Muscle of leg (tissue), 16 donors: ENCODE measurements at places on chromosomes 5 and 9. TPM values are rescaled to one million over a fixed set of nuclear protein-coding genes. Genes with fewer than 3 reads are reported as not detected.

- H3K27me3 ChIP-seq = no peaks in the 10 kb centered on the region
- no peaks in the 10 kb centered on the region for H3K36me3 ChIP-seq
- H3K4me3 ChIP-seq = no peak overlapping the region
- DNase-seq = no peak
Observed at GRCh38 chr9:83125671-83126070, 62.7 kb upstream of the RASEF start.

GRCh38 chr9:89805571-89806292 is 200.9 kb downstream of the GADD45G start:
- no peaks in the 10 kb centered on the region for H3K36me3 ChIP-seq
- peaks cover 7% of the 10 kb centered on the region for H3K27me3 ChIP-seq
- H3K27ac ChIP-seq = no peak overlapping the region
- H3K4me3 ChIP-seq = no peak overlapping the region
- peaks cover 64% of the 10 kb centered on the region for H3K4me1 ChIP-seq
- DNase-seq = peak; percentile 59

- no peak overlapping the region for H3K27ac ChIP-seq
- H3K27me3 ChIP-seq = no peaks in the 10 kb centered on the region
- no peak overlapping the region for H3K4me3 ChIP-seq
- peaks cover 9% of the 10 kb centered on the region for H3K4me1 ChIP-seq
- DNase-seq = no peak
Observed at GRCh38 chr5:5270161-5270560, 130.0 kb downstream of the ADAMTS16 start.

FOXD4L6 gene
- 0.13 TPM for total RNA-seq

IGIP gene
- total RNA-seq = 5.5 TPM

DNA sequence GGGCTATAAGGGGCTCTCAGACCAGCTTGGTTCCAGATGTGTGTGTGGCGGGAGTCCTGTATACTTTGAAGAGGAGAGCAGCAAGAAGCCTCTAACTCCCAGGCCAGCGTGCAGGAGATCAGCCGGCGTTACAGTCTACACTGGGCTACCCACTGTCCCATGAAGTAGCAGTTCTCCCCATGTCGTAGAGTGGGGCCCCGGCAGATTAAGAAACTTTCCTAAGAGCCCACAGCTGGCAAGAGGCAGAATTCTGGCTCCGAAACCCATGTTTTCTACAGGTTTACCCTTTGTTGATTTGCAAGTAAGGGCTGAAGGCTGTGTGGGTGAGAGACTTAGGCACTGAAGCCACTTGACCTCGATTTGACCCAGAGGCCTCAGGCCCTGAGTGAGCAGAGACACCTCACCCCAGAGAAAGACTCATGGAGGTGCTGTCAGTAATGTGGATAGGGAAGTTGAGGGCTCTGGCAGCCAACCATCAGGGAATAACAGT is 881 bp upstream of the B4GALT1 start:
- H3K4me1 ChIP-seq = peaks cover 55% of the 10 kb centered on the region
- H3K27ac ChIP-seq = peak overlapping the region; percentile 93
- no peaks in the 10 kb centered on the region for H3K27me3 ChIP-seq
- no peak for DNase-seq

- H3K27me3 ChIP-seq = no peaks in the 10 kb centered on the region
- peaks cover 3% of the 10 kb centered on the region for H3K4me1 ChIP-seq
- no peaks in the 10 kb centered on the region for H3K36me3 ChIP-seq
- DNase-seq = peak; percentile 83
Observed at GRCh38 chr5:8560776-8561175, 691.8 kb downstream of the MTRR start.

DNA sequence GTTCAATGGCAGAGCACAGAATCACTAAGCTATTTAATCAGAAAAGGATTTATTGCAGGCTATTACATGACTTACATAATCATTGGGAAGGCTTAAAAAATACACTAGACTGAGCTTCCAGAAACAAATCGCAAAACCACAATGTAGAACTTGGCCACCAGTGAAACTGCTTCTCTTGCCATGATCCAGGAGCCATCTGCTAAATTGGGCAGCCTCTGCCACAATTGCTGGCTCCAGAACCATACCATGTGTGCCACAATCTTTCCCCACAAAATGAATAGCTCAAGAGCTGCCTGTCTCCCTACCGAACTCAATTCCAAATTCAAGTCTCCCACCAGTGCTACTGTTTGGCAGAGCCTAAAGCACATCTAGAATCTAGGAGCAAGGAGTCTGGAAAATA is 9.8 kb upstream of the ERAP1 start:
- no peaks in the 10 kb centered on the region for H3K36me3 ChIP-seq
- no peak overlapping the region for H3K27ac ChIP-seq
- no peaks in the 10 kb centered on the region for H3K4me1 ChIP-seq
- DNase-seq = peak; percentile 18
- H3K27me3 ChIP-seq = no peaks in the 10 kb centered on the region
